Cerebellar cortex (tissue), 1 donor: ENCODE measurements at places on chromosomes 1 and 21.

GRCh38 chr1:112298558-112298957 lies 97.5 kb upstream of the CTTNBP2NL start:
- DNase-seq: peak; percentile 52

- DNase-seq: no peak
Observed at GRCh38 chr1:100950781-100951180, 54.9 kb downstream of the SLC30A7 start.

DNA sequence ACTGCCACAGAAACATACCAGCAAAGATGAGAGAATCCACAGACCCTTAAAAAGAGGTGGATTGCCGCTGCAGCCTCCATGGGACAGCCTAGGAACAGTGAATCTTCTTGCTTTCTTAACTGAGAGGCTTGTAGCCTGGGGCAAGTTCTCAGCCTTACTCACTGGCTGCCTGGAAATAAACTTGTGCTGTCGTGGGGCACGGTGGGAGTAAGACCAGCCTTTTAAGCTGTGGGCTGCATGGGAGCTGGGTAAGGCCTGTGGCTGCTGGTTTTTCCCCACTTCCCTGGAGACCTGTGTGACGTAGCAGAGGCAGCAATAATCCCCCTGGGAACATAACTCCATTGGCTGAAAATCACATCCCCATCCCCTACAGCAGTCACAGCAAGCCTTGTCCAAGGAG lies 30.8 kb downstream of the CD2 start:
- DNase-seq: no peak

DNA sequence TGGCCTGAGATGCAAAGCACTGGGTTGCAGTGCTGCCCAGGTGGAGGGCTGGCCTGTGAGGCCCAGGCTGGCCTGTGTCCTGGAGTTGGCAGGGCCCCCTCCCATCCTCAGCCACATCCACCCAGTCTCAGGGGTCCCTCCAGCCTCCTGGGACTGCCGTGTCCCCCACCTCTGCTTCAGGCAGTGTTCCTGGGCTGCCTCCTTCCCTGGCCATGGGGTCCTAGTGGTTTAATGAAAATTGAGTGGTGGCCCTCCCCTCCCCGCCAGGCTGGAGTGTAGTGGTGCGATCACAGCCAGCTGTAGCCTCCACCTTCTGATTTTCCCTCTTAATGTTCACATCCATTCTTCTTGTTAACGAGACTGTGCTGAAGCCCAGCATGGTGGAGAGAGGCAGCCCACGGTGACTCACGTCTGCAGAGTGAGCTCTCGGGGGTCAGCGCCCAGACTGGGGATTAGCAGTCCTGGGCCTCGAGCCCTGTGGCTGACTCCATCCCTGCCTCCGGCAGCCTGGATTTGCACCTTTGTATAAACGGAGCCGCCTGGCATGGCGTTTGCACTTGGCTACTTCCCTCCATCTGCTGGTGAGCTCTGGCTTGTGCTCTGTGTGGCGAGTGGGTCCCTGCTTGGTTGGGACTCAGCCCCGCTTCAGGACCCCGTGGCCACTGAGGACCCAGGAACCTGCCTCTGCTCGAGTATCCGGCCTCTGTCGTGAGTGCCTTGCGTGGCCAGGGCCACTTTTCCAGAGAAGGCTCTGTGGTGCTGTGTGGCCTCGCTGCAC lies 6.9 kb downstream of the MIB2 start:
- DNase-seq: no peak

GRCh38 chr1:77416692-77417450 lies 135.1 kb downstream of the AK5 start:
- no peak for DNase-seq

DNA sequence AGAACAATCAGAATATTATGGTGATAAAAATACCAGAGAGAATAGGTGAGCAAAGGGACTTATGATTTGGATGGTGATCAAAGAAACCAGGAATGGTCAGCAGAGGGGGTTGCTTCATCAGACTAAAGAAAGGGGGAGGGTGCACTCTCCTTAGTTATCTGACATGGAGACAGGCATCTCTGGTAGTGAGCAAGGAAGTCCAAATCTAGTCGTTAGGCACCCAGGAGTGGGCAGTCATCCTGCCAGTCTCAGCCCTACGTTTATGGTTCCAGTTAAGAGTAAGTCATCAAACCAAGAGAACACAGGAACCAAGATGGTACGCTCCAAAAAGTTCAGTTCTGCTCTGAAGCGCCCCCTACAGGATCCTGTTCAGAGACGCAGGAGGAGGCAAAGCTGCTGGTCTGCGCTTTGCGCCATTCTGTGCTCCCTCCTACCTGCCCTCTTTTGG lies 28.6 kb downstream of the EBNA1BP2 start:
- peak; percentile 50 for DNase-seq

- DNase-seq: no peak
Observed at GRCh38 chr21:26153758-26154157, 16.8 kb downstream of the APP start.

DNA sequence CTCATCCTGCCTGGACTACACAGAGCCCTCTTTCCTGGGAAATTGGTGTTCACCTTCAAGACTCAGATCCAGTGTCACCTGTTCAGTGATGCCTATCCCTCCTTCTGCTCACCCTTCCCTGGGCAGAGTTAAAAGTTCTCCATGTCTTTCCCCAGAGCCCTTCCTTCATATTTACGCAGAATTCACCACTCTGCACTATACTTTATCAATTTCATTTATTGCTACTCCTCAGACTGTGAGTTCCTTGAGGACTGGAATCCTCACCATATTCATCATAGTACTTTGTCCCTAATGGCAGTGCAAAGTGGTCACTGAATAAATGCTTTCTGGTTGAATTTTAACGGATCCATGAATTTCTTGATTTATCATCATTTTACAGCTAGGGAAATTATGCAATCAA lies 300.0 kb downstream of the CHRM3 start:
- DNase-seq: no peak

DNA sequence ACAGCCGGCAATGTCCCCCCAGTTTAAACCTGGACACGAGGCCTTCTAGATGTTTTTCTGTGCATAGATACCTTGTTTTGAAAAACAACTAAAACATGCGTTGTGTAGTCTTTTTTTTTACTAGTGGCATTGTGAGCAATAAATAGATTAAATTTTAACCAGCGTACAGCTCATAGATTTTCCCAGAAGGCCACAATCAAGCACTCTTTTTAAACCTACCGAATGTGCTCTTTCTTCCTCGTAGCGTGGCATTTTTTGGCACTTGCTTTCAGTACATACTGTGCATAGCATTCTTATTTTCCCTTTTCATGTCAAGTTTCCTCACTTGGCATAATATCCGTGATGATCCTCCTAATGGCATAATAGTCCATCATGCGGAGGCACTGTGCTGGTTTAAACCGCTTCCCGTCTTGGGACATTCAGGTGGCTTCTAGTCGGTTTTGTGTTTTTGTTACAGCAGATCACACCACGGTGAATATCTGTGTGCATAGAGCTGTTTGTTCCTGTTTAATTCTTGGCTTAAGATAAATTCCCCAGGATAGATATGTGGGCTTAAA lies 95.3 kb downstream of the PDE9A start:
- no peak for DNase-seq

DNA sequence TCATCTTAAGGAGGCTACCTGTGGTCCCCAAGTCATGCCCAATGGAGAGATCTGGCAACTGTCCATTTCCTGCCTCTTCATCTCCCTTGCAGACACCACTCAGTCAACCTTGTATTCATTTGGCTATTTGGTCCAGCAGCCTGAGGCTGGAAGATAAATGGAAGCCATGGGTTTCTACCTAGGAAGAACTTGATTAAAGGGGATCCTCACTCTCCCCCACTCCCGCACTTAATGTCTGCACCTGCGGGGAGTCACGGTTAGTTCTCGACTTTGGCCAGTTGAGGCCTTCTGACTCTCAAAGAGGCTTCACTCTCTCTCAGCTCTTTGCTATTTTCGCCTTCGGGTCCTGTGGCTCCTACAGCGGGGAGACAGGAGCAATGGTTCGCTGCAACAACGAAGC lies 8.4 kb upstream of the ATXN7L2 start:
- no peak for DNase-seq

GRCh38 chr1:33045246-33045645 lies 8.6 kb upstream of the AK2 start:
- no peak for DNase-seq

- no peak for DNase-seq
Observed at GRCh38 chr1:94269921-94270320, 32.5 kb upstream of the ARHGAP29 start.

- DNase-seq: no peak
Observed at GRCh38 chr1:153506831-153507413, 28.9 kb downstream of the S100A6 start.

DNA sequence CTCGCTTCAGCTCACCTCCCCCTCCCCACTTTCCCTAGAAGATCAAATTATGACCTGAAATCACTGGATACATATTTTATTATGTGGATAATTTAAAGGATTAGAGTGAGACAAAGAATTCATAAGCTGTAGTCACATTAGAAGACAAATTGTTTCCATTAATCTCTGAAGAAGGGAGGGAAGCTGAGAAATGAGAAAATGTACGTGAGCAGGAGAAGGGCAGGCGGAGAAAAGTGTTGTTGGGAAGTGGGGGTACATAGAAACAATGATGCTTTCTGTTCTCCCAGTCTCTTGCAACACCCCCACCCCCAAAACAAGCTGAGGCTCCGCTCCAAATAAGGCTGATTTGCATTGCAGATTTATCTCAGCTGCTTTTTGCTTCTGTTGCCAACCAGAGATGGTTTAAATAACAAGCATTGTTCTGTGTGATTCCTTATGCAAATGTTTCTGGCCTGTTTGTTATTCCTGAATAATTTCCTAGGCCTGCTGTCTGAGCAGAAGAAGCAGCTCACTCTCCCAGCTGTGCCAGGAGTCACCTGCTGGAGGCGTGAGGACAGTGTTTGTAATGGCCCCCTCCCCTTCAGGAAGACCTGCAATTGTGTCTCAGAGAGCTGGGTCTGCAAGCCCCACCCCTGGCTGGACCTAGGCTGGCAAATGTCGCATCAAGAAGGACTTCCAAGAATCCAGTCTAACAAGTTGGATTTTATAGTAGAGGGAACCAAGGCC lies 121.8 kb upstream of the TNR start:
- peak; percentile 24 for DNase-seq

DNA sequence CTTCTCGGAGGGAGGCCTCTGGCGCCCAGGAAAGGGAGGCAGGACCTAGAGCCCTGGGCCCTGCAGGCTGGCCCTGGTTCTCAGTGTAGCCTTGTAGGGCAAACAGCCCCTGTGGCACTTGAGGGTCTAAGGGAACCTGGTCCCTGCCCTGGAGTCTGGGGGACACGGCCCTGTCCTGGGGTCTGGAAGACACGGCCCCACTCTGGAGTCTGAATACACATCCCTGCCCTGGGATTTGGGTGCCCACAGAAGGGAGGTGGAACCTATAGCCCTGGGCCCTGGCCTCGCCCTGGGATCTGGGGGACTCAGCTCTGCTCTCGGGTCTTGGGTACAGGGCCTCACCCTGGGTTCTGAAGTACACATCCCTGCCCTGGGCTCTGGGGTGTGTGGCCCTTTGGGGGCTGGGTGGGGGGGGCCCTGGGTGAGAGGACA lies 97.9 kb downstream of the OBSCN start:
- DNase-seq: no peak

GRCh38 chr1:234408757-234409156 lies 35.5 kb downstream of the COA6 start:
- DNase-seq: no peak

DNA sequence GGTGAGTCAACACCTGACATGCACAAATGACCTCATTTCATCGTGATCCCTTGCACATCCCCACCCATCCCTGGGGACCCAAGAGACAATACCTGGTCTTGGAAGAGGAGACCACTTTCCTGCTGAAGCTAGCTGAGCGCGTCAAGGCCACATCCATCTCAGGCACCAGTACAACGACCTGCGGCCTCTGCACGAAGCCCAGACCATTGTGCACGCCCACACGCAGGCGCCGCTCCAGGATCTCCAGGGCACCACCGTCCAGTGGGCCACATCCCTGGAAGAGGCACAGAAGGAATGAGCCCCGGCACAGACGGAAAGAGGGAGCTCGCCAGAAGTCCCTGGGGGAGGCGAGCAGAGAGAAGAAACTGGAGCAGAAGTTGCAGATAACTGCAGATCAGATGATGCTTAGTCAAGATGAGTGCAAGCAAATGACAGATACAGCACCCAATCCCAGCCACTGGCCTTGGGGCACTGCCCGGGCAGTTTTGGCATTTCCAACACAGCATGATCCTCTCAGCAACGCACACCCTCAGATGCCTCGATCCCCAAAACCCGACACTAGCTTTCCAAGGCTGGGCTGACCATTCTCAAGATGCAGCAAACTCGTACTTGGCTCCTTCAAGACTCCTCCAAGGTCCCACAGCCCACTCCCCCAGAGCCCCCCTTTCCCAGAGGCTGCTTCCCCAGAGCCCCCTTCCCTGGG lies 44.1 kb downstream of the NPHP4 start:
- DNase-seq: no peak

GRCh38 chr1:24984800-24985522 lies 54.9 kb upstream of the RUNX3 start:
- no peak for DNase-seq

DNA sequence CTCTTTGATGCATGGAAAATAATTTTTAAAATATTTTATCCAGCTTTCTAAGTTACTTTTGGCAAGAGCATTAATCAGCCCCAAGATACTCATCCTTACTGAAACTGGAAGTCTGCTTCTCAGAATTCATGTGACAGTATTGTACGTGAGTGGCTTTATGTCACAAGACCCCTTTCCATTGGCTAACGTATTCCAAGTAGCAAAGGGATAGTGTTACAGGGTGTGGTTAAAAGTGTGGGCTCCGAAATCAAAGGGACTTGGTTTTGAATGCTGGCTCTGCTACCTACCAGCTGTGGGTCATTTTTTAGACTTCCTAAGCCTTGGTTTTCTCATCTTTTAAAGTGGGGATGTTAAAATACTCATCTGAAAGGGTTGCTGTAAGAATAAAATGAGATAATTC lies 91.7 kb downstream of the RHOU start:
- no peak for DNase-seq

DNA sequence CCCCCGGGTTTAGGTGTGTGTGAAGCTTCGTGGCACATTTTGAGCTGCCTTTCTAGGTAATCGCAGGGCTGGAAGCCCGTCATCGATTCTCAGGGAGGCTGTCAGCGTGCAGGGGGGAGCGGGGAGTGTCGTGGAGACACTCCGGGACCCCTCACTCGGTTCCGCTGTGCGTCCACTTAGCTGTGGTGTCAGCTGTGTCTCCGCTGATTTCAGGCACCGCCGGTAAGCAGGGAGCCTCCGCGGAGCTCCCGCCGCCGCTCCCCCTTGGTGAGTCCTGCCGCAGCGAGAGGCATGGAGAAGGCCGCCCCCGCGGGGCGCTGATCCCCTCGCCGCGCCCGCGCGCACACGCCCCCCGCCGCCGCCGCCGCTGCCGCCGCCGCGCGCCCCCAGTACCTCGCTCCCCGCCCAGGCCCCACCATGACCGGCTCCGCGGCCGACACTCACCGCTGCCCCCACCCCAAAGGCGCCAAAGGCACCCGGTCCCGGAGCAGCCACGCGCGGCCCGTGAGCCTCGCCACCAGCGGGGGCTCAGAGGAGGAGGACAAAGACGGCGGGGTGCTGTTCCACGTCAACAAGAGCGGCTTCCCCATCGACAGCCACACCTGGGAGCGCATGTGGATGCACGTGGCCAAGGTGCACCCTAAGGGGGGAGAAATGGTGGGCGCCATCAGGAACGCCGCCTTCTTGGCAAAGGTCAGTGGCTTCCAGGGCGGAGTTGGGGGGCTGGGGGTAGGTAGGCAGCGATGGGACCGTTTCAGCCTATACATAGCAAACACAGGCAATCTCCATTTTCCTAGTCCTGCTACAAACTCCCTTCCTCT lies 995 bp downstream of the VASH2 start:
- no peak for DNase-seq
